Stimulated activated CD4-positive, alpha-beta T cell treated with anti-CD3 and anti-CD28 coated beads, TNF-alpha, amount 100 ng/mL, for 4 hours (primary cell): ENCODE measurements at places on chromosomes 4 and X.

DNA sequence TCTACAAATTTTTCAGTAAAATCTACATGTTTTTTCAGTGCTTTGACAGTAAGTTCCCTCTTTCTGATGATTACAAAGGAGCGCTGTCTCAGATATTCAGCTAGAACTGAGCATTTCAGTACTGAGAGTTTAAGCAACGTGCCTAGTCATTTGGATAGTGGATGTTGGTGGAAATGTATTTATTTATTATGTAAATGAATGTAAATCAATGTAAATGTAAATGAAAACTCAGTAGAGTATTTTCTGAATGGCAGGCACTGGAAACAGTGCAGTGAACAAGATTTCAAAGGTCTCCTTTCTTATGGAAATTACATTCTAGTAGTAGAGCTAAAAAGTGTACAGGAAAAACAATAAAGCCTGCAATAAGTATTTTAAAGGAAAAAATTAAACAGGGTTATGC lies 370.2 kb upstream of the SPANXN4 start:
- DNase-seq: no peak

- no peak for DNase-seq
Measured at GRCh38 chr4:88187766-88188165, 29.3 kb upstream of the ABCG2 start.

DNA sequence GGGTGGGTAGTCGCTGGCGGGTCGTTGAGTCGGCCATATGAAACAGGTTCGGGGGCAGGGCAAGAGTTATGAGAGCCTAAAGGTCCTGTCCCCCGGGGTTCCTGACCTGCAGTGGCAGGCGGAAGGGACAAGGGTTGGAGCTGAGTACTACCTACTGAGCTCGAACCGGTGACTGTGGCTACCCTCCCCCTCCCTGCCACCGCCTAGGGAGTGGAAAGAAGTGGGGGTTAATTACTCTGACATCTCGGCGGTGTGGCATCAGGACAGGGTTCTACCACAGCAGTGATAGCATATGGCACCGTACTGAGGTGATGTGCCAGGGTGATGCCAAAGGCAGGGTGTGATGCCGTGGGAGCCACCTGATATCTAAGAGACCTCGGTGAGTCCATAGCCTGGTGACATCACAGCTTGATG lies 307 bp downstream of the ATG4A start:
- DNase-seq: no peak

GRCh38 chr4:85474356-85474755 lies 594 bp upstream of the ARHGAP24 start:
- DNase-seq: no peak

DNA sequence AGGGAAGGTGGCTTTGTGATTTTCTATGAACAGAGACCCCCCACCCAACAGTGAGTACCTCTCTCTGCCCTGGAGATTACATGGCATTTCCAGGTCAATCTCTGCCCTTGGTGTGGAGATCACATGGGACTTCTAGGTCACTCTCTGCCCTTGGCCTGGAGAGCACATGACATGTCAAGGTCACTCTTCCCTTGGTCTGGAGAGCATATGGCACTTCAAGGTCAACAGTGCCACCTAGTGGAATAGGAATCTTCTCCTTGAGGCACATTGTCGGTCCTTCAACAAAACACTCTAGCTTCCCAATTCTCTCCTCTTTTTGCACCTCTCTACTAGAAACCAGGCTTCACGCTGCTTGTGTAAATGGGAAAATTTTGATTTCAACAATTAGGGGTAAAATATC lies 66.2 kb upstream of the TACR3 start:
- DNase-seq: no peak

DNA sequence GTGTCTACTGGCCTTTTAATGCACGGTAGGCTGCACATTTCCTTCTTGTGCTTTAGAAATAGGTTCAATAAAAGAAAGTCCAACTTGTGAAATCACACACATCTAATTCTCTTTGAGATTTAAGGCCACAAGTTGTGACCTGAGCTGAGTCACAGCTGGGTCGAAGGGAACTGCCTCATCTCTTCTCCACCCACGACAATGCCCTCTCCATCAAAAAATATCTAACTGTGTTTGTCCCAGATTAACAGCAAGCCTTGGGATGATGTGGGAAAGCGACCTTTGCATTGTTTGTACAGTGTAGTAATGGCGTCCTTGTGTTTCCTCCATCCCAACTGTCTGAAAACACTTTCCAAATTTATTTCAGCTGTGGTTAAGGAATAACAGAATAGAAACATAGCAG lies 168.9 kb downstream of the AMELX start:
- DNase-seq: no peak

DNA sequence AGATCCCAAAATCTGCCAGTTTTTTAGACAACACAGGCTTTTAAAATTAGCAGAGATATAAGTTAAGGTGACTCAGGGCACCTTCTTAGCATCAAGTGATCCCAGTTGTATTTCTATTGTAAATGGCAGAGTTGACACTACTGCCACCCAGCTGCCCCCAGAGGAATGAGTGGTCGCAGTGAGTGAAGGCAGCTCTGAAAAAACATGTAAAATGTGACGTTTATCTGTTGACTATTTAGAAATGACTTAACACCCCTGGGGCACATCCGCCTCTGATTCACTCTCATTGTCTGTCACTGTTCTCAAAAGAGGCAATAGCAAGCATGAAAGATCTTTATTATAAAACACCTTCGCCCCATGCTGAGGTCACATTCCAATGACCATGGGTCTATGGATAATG lies 592.4 kb downstream of the ACTRT1 start:
- no peak for DNase-seq
